ENCODE measurements at places on chromosomes 3 and 15.

DNA sequence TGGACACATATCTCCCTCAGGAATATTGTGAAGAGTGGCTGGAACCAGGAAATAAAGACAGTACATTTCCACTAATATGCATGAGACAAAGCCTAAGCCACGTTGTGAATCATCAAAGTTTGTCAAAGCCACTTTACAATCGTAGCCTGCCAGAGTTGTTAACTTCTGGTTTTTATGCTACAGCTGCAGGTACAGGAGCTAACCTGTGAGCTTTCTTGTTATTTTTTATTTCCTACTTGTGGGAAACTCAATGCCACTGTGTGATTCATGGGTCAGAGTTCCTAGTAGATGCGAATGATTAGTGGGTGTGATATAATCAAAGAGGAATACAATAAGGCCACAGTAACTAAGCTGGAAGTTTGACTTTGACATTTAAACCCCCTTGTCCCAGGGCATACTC, 44.4 kb upstream of the TEX9 start:
- DNase-seq: no peak

- no peak for DNase-seq
Observed at GRCh38 chr3:141059816-141060215, 8.7 kb downstream of the SPSB4 start.

DNA sequence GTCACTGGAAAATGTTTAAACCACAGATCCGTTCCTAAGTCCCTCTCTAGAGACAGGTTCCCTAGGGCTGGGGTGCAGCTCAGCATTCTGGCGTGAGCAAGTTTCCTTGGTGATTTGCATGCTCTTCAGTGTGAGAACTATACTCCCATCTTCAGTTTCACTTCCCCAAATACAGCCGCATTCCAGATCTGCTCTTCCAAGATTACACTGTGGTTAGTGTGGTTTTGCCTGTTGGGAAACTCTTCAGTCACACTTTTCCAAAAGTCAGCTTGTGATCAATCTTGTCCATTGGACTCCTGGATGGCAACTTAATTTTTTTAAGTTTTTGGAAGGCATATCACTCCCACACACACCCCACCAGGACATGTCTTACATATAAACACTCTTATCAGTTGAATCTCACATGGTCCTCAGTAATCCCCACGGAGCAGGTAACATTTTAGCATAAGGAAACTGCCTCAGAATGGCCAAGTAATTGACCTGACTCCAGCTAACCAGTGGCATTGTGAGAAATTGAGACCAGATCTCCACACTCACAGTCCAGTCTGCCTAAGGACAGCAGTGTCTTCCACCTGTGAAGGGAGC, 33.5 kb upstream of the PTPN23 start:
- no peak for DNase-seq

DNA sequence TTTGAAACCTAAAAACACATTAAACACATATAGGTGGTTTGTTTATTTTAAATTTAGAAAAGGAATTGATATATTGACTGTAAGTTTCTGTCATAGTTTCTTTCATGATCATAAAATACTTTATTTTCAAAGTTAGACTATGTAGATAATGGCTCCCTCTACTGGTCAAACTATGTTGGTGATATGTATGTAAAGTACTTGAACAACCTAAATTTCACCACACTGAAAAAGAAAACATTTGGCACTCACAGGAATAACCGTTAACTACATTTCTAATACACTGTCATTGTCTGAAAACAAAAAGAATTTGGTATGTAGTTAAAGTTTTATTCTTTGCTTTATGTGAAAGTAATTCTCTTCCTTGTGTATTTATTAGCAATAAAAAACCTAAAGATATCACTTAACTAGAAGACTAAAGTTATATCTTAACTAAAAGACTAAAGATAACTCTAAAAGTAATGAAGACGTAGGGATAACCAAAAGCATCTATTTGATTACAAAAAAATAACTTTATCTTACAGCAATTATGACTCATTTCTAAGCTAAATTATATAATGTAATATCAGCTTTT, 427.5 kb downstream of the VGLL3 start:
- DNase-seq: no peak

DNA sequence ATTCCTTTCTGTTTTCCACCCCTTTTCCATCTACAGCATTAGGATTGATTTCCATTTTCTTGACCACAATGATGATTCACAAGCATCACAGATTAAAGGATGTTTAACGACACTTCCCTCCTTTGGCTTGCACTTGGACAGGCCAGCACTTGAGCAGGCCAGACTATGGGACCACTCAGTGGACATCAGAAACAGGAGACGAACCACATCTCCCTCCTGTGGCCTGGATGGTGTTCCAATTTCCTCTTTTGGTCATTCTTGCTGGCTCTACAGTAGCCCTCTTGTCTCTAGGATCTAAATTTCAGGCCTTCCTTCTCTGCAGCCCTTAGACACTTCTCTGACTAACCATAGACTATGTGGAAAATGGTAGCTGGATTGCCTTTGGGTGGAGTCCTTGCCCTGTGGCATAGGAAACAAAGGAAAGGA, 78.8 kb upstream of the BOC start:
- no peak for DNase-seq

DNA sequence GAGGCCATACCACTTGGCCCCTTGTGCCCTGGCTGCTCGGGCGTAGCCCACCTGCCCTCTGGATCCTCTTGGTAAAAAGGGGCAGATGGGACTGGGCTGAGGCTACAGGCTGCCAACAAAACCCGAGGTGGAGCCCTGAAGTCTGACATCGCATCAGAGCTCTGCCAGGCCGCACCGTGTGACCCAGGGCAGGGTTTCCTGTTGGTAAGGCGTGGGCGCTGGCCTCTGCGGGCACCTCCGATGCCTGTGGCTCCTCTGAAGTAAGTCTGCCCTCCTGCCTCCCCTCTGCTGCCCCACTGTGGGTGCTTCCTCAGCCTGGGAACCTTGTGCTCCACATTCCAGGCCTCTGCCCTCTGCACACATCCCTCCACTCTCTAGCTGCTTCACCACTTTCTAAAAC, 8.9 kb downstream of the CHDH start:
- no peak for DNase-seq

GRCh38 chr3:160413613-160414248, 14.3 kb downstream of the SMC4 start:
- DNase-seq: peak; percentile 40

- DNase-seq: no peak
Observed at GRCh38 chr3:52479877-52480575, 15.1 kb upstream of the STAB1 start.

- DNase-seq: no peak
Observed at GRCh38 chr15:98395974-98396610, 252.2 kb upstream of the IGF1R start.

GRCh38 chr15:38864827-38865581, 300.4 kb upstream of the RASGRP1 start:
- no peak for DNase-seq

GRCh38 chr3:13167064-13167743, 94.0 kb upstream of the IQSEC1 start:
- no peak for DNase-seq

- no peak for DNase-seq
Observed at GRCh38 chr3:196219970-196220311, 3.6 kb downstream of the SLC51A start.

Data from stimulated activated CD4-positive, alpha-beta T cell treated with anti-CD3 and anti-CD28 coated beads, Interleukin-12 subunit alpha, Interleukin-12 subunit beta, amount 100 ng/mL, for 24 hours (primary cell).